ENCODE measurements at places on chromosomes 11 and 22. TPM values are rescaled to one million over a fixed set of nuclear protein-coding genes. Genes with fewer than 3 reads are reported as not detected.

CARD18 gene
- not detected for polyA plus RNA-seq

- DNase-seq: no peak
These were observed 11.4 kb downstream of the POU2AF1 start for GRCh38 chr11:111367411-111368284.

GRCh38 chr11:85582111-85582510 lies 45.0 kb downstream of the DLG2 start:
- no peak for DNase-seq

DNA sequence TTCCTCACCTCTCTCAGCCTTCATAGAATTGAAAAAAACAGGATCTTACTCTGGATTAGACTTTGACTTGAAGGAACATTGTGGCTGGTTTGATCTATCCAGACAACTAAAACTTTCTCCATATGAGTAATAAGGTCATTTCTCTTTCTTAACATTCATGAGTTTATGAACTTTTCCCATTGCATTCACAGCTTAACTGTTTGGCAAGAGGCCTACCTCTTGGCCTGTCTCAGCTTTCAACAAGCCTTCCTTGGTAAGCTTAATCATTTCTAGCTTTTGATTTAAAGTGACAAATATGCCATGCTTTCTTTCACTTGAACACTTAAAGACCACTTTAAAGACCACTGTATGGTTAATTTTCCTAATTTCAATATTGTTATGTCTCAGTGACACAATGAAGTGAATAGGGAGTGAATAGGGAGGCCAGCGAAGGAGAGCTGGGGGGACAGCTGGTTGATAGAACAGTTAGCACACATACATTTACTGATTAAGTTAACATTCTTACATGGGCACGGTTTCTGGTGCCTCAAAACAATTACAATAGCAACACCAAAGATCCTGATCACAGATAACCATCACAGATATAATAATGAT lies 17.0 kb downstream of the IMMP1L start:
- no peak for DNase-seq

DNA sequence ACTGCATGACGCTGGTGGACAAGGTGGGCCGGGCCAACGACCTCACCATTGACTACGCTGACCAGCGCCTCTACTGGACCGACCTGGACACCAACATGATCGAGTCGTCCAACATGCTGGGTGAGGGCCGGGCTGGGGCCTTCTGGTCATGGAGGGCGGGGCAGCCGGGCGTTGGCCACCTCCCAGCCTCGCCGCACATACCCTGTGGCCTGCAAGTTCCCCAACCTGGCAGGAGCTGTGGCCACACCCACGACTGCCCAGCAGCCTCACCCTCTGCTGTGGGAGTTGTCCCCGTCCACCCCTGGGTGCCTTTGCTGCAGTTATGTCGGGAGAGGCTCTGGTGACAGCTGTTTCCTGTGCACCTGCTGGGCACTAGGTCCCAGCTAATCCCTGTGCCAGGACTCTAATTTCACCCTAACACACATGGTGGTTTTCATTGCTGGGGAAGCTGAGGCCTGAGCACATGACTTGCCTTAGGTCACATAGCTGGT lies 49.0 kb upstream of the PPP6R3 start:
- no peak for DNase-seq

DNA sequence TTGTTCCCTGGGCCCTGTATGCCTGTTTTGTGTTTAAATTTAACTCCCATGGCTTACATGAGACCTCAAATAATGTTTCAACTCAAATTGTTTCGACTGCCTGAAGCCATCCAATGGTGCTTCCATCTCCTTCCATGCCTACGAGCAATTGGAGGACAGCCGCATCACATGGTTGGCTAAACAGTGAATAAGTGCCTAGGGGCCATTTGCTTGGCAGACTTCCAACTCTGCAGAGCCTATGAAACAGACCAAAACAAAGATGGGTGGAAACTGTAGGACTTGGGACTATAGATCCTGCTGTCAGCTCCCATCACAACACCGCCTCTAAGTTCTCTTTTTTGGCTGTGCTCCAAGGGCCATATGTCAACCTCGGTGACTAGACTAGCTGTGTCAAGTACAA lies 84.1 kb downstream of the PARVA start:
- DNase-seq: no peak

GRCh38 chr11:3146612-3147256 lies 18.4 kb downstream of the OSBPL5 start:
- DNase-seq: no peak

DNA sequence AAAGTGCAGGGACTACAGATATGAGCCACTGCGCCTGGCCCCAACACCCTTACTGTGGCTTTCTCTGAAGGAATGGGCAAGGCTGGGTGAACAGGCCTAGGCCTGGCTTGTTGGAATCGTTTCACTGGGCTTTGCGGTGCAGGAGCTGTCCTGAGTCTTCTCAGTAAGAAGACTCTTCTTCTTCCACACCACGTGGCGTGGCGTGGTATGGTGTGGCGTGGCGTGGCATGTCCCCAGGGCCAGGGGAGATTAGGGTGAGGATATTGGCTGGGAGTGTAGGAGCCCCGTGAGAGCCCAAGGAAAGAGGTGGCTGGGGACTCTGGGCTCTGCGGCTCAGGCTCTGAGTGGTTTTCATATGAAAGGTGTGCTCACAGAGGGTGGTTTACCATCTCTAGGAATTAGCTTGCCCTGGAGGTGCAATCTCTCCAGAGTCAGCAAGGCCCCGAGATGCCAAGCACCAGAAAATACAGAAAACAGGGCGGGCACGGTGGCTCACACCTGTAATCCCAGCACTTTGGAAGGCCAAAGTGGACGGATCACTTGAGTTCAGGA lies 70.7 kb downstream of the PARVB start:
- DNase-seq: no peak

DNA sequence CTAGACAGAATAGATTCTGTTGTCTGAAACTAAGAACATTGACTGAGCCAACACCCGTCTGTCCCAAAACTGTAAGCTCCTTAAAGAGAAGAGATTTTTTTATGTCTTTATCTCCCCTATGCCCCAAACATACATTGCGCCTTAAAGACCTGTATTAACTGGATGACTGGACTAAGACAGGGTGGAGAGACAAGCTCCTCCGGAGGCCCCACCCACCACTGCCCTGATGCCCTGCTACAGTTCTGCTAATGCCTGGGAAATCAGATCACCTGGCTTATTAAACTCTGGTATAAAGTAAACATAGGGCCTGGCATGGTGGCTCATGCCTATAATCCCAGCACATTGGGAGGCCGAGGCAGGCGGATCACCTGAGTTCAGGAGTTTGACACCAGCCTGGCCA lies 203.7 kb downstream of the TENM4 start:
- DNase-seq: no peak

GRCh38 chr11:369336-370018 lies at the start of gene B4GALNT4:
B4GALNT4 (plus strand) TSS chr11:369499; CDS start chr11:369804, 305 bp downstream.
- no peak for DNase-seq

DNA sequence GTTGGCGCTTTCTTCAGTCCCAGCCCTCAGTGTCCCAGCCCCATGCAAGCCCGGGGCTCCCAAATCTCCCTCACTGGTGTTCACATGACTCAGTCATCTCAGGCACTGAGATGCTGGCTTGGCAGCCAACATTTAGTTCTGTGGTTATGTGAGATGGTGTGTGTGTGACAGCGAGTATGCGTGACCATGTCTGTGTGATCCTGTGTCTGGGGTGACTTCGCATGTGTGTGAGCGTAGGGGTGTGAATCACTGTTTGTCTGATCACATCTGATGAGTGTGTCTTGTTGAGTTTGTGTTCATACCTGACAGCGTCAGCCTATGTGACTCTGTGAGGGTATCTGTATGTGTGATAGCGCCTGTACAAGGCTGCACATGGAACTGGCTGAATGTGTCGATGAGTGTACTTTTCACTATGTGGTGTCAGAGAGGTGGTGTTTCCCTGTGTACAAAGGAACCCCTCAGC lies 16.2 kb downstream of the CREB3L1 start:
- no peak for DNase-seq

DNA sequence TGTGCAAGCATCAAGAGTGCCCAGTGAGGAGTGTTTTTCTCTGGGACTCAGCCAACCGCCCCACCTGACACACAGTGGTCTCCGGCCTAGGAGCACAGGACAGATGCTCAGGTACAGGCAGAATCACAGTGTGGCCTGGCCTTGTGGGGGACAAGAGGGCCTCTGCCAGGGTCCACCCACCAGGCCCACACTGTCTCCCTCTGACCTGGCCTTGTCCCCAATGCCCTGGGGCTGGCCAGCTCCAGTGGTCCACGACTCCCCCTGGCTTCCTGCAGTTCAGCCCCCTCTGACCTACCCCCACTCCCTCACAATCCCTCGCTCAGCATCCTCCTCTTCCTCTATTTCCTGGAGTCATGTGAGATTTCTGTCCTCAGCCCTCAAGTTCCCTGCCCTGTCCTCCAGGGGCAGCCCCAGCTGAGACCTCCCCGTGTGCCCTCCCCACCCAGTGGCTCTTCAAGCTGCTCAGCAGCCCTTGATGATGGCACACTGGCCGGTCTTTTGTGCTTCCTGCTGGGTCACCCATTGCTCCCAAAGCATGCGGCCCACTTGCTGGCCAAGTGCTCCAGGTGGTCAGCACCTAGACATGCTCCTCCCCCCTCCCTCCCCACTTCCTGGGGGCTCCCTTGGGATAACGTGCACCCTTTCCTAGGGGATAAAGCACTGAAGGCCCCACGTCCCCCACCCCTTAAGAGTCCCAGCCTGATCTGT lies 1.7 kb downstream of the TSSK2 start:
- no peak for DNase-seq
